Activated T-helper 2 cell treated with anti-CD3 and anti-CD28 coated beads, Interferon-gamma antibody, Interleukin-2, Interleukin-4, amounts not matched to agents 10 μg/mL and 5 μg/mL and 100 μg/mL, durations not matched to agents 14 hours and 24 hours and 36 hours (primary cell): ENCODE measurements at places on chromosomes 2 and 18.
A peak's percentile ranks its signal among the peaks of the same experiment; 100 is the strongest.

GRCh38 chr2:128568106-128568505 is 249.4 kb upstream of the HS6ST1 start:
- H3K36me3 ChIP-seq: no peaks in the 10 kb centered on the region
- no peak overlapping the region for H3K4me3 ChIP-seq
- no peak overlapping the region for H3K27ac ChIP-seq
- peaks cover 36% of the 10 kb centered on the region for H3K27me3 ChIP-seq
- H3K4me1 ChIP-seq: no peaks in the 10 kb centered on the region

- peaks cover 26% of the 10 kb centered on the region for H3K4me1 ChIP-seq
- H3K36me3 ChIP-seq: peaks cover 14% of the 10 kb centered on the region
- no peak overlapping the region for H3K4me3 ChIP-seq
These were observed 36.1 kb downstream of the ADCY3 start for GRCh38 chr2:24883946-24884345.

DNA sequence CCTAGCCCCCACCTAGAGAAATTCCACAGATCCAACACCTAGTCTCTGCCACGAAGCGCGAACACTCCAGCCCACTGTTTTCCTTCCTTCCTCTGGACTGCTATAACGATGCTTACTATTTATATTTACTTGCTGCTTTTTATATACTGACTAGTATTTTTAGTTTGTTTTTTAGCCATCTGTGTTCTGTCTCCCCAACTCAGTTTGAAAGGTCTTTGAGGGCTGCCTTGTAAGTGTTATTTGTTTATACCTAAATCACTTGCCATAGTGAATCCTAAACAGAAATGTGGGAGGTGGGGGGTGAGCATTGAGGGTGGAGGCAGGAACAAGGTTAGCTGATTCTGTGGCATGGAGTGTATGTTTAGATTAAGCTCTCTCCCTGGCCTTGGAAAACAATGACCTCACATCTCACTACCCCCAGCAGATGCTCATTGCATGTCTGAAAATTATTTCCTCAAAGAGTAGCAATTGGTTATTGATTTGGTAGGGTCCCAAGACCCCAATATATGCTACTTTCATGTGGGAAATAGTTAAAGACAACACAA is 1.1 kb upstream of the NCKAP5 start:
- H3K4me1 ChIP-seq: no peaks in the 10 kb centered on the region
- DNase-seq: no peak
- no peak overlapping the region for H3K4me3 ChIP-seq
- peaks cover 13% of the 10 kb centered on the region for H3K27me3 ChIP-seq
- H3K27ac ChIP-seq: no peak overlapping the region
- no peaks in the 10 kb centered on the region for H3K36me3 ChIP-seq

GRCh38 chr2:165953306-165953654 is 296 bp downstream of the TTC21B start:
- no peaks in the 10 kb centered on the region for H3K36me3 ChIP-seq
- no peaks in the 10 kb centered on the region for H3K27me3 ChIP-seq
- no peak overlapping the region for H3K27ac ChIP-seq
- H3K4me1 ChIP-seq: peaks cover 6% of the 10 kb centered on the region

DNA sequence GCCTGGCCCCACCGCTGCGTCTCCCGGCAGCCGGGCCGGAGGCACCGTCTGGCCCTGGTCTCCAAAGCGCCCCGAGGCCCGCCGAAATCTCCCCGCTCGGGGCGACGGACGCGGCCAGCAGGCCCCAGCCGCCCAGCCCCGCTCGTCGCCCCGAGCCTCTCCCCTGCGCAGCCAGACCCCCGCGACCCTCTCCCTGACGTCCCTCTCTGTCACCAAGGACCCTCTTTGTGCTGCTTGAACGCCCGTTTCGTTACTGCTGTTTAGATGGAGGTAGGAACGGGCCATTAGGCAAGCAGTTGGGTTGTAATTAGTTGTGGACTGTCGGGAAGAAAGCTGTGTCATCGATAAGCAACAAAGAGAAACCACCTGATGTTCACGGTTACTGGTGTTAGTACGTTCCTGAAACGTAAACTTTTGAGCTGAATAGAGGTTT is 686 bp downstream of the UBXN4 start:
- H3K27ac ChIP-seq: peak overlapping the region; percentile 100
- H3K36me3 ChIP-seq: peaks cover 38% of the 10 kb centered on the region
- H3K4me1 ChIP-seq: peaks cover 34% of the 10 kb centered on the region

- H3K4me3 ChIP-seq: no peak overlapping the region
- no peak overlapping the region for H3K27ac ChIP-seq
- DNase-seq: no peak
- no peaks in the 10 kb centered on the region for H3K4me1 ChIP-seq
- H3K36me3 ChIP-seq: no peaks in the 10 kb centered on the region
These were observed 10.7 kb downstream of the CXCR1 start for GRCh38 chr2:218155953-218156479.

DNA sequence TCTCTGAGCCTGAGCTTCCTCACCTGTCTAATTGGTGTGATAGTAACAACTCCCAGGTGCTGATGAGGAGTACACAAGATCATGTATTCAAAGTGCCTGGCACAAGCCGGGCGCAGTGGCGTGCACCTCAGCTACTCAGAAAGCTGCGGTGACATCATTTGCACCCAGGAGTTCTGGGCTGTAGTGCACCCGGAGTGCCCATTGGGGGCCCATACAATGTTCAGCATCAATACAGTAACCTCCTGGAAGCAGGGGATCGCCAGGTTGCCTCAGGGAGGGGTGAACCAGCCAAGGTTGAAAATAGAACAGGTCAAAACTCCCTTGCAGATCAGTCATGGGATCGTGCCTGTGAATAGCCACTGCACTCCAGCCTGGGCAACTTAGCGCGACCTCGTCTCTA is 11.2 kb upstream of the C1QL2 start:
- no peak overlapping the region for H3K4me3 ChIP-seq
- no peaks in the 10 kb centered on the region for H3K27me3 ChIP-seq
- no peaks in the 10 kb centered on the region for H3K36me3 ChIP-seq
- DNase-seq: no peak
- no peak overlapping the region for H3K27ac ChIP-seq
- H3K4me1 ChIP-seq: no peaks in the 10 kb centered on the region

DNA sequence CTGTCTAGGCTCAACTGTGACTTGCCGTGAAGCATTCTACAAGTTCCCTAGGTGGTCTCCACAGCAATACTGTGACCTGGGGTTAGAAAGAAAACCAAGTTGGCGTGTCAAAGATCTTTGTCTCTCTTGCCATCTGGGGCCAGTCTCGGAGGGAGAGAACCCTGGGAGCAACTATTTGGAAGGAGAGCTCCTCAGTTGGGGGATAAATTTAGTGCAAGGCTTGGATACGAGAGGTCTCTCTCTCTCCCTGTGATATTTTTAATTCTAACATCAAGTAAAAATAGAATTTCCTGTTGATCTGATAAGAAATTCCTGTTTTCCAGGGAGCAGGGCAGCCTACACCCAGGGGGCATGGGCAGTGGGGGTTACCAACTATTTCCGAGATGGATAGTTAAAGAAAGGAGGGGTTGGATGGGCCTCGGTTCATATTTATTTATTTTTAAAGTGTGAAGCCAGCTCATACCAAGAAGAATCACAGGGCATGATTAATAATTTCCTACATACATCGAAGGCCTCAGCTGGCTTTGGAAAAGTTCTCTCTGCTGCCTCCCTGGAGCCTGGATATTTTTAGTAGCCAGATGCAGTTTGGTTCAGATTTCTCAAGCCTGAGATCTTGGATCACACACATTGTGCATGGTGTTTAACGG is 62.8 kb downstream of the EHD3 start:
- no peaks in the 10 kb centered on the region for H3K36me3 ChIP-seq
- H3K4me1 ChIP-seq: peaks cover 2% of the 10 kb centered on the region
- H3K27me3 ChIP-seq: peaks cover 10% of the 10 kb centered on the region
- no peak overlapping the region for H3K27ac ChIP-seq
- no peak overlapping the region for H3K4me3 ChIP-seq
- DNase-seq: no peak

DNA sequence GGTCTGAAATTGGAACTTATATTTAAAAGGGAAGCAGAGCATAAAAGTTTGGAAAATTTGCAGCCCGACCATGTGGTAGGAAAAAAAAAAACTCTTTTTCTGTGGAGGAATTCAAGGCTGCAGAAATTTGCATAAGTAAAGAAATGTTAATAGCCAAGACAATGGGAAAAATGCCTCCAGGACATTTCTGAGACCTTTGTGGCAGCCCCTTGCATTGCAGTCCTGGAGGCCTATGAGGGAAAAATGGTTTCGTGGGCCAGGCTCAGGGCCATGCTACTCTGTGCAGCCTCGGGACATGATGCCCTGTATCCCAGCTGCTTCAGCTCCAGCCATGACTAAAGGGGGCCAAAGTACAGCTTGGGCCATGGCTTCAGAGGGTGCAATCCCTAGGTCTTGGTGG is 71.9 kb upstream of the SLC16A14 start:
- H3K4me3 ChIP-seq: no peak overlapping the region
- H3K27me3 ChIP-seq: no peaks in the 10 kb centered on the region
- no peak for DNase-seq
- H3K4me1 ChIP-seq: no peaks in the 10 kb centered on the region

DNA sequence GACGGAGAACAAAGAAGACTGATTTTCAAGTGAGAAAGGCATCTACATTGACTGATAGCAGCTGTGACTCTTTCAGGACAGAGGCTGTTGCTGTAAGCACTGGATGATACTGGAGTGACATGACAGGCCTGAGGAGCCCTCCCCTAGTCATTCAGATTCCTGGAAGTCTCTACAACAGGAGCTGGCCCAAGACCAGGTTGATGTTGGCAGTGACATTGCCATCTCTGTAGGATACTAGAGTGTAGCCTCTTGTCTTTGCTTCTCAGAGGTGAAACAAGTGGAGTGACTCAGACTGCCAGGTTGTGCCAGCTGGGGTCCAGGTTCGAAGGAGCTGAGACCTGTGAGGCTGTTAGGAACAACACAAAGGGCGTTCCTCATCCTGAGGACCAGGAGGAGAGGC is 44.7 kb upstream of the SH3RF3 start:
- no peak for DNase-seq
- no peak overlapping the region for H3K27ac ChIP-seq
- no peaks in the 10 kb centered on the region for H3K36me3 ChIP-seq
- no peaks in the 10 kb centered on the region for H3K4me1 ChIP-seq
- H3K4me3 ChIP-seq: no peak overlapping the region

- peaks cover 11% of the 10 kb centered on the region for H3K27me3 ChIP-seq
- H3K4me3 ChIP-seq: no peak overlapping the region
- peaks cover 7% of the 10 kb centered on the region for H3K4me1 ChIP-seq
- no peak for DNase-seq
These were observed 2.9 kb upstream of the SCYGR2 start for GRCh38 chr2:227595797-227596196.

- H3K4me1 ChIP-seq: peaks cover 6% of the 10 kb centered on the region
- H3K27me3 ChIP-seq: peaks cover 9% of the 10 kb centered on the region
- no peak for DNase-seq
- H3K4me3 ChIP-seq: no peak overlapping the region
These were observed 75.6 kb downstream of the DCDC2C start for GRCh38 chr2:3778851-3779495.

DNA sequence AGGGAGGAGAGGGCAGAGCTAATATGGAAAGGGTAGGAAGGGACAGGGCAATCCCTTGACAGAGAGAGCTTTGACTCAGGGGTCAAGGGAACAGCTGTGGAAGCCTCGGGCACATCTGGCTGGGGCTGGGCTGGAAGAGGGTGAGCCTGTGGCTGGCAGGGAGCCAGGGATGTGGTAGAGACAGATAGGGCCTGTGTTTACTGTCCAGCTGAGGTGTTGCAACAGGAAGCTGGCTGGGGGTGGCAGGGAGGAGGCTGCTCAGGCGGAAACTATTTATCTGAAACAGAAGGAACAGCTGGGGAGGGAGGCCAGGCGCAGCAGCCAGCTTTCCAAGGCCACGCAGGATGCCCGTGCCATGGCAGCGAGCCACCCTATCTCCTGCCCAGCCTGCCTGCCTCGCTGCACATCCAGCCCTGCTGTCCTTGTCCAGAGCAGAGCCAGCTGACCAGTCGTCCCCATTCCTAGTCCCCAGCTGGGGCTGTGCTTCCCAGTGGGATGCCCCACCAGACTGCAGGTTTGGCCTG is 264.7 kb downstream of the CYP26B1 start:
- no peaks in the 10 kb centered on the region for H3K36me3 ChIP-seq
- H3K27me3 ChIP-seq: no peaks in the 10 kb centered on the region
- no peak overlapping the region for H3K4me3 ChIP-seq
- DNase-seq: no peak
- H3K27ac ChIP-seq: no peak overlapping the region

- H3K27ac ChIP-seq: no peak overlapping the region
- DNase-seq: no peak
- no peak overlapping the region for H3K4me3 ChIP-seq
- peaks cover 2% of the 10 kb centered on the region for H3K27me3 ChIP-seq
- H3K4me1 ChIP-seq: no peaks in the 10 kb centered on the region
These were observed 222.4 kb upstream of the OSR1 start for GRCh38 chr2:19580830-19581229.

GRCh38 chr18:69032009-69032408 is 234.1 kb downstream of the CCDC102B start:
- no peaks in the 10 kb centered on the region for H3K4me1 ChIP-seq
- no peak overlapping the region for H3K4me3 ChIP-seq
- no peaks in the 10 kb centered on the region for H3K36me3 ChIP-seq
- no peak overlapping the region for H3K27ac ChIP-seq
- H3K27me3 ChIP-seq: no peaks in the 10 kb centered on the region

DNA sequence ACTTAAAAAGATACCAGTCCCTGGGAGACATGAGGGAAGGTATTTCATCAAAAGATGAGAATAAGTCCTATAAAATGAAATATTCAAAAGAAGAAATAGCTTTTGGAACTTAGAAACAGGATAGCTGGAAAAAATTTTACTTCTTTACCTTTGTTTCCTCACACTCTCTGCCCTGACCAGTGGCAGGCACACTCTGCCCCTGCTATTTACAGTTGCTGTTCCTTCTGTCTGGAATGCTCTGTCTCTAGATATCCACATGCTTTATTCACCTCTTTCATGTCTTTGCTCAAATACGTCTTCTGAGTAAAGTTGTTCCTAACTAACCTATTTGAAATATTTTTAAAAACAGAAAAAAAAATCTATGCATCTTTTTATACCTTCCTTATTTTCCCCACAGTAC is 125.6 kb downstream of the PTRHD1 start:
- H3K27me3 ChIP-seq: no peaks in the 10 kb centered on the region
- H3K4me1 ChIP-seq: peaks cover 4% of the 10 kb centered on the region
- no peak for DNase-seq
- H3K36me3 ChIP-seq: no peaks in the 10 kb centered on the region

DNA sequence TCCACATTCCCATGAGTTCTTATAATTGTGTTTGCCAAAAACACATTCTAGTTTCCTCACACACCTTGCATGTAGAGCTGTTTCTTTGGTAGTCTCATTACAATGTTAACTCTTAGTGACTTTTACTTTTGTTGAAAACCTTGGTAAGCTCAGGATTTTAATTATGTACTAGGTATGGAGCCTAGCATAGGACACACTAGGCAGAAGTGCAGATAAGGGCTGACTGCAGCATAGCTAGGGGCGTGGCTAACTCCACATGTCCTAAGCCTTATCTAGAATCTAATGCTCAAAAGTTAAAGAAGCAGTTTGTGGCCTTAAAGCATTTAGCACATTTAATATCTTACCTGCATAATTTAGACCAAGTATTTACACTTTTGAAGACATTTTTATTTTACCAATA is 153.7 kb upstream of the FBXO11 start:
- no peaks in the 10 kb centered on the region for H3K4me1 ChIP-seq
- no peak for DNase-seq
- H3K27ac ChIP-seq: no peak overlapping the region
- no peaks in the 10 kb centered on the region for H3K36me3 ChIP-seq
- no peak overlapping the region for H3K4me3 ChIP-seq
- peaks cover 13% of the 10 kb centered on the region for H3K27me3 ChIP-seq
